Subcutaneous adipose tissue (tissue), 4 donors: ENCODE measurements at places on chromosomes 4 and X. TPM values are rescaled to one million over a fixed set of nuclear protein-coding genes. Genes with fewer than 3 reads are reported as not detected.

Gene TENM3
- total RNA-seq, result 58.5 TPM

Gene RBM3
- 300 TPM for total RNA-seq

Gene FAM149A
- 10.2 TPM for total RNA-seq

Gene APLN
- total RNA-seq, result not detected

Gene KCNIP4
- total RNA-seq, result not detected

Gene PAGE2
- total RNA-seq, result not detected

Gene MFAP3L
- 1.9 TPM for total RNA-seq

Gene LDB2
- 122 TPM for total RNA-seq

Gene ODAPH
- not detected for total RNA-seq

Gene ITIH6
- not detected for total RNA-seq

Gene MAML3
- 10.0 TPM for total RNA-seq

Gene CENPE
- total RNA-seq, result 1.8 TPM

Gene GYG2
- 122 TPM for total RNA-seq

Gene HTN3
- not detected for total RNA-seq

Gene AMTN
- total RNA-seq, result not detected

Gene HAND2
- total RNA-seq, result 4.6 TPM

Gene F8A2
- not detected for total RNA-seq

Gene OTUD6A
- total RNA-seq, result not detected

Gene MYOZ2
- total RNA-seq, result not detected

Gene CPE
- total RNA-seq, result 105 TPM

Gene POU3F4
- not detected for total RNA-seq

Gene TAF7L
- 0.17 TPM for total RNA-seq

Gene GUCY2F
- total RNA-seq, result not detected

Gene LNX1
- 20.0 TPM for total RNA-seq

Gene NAT8L
- total RNA-seq, result 10.1 TPM

Gene CDK16
- total RNA-seq, result 63.8 TPM

Gene SPON2
- 55.8 TPM for total RNA-seq

Gene FGFBP2
- total RNA-seq, result 75.7 TPM

Gene GABRE
- total RNA-seq, result 120 TPM

Gene REST
- 37.2 TPM for total RNA-seq

Gene NPY5R
- 10.6 TPM for total RNA-seq

Gene PTTG2
- total RNA-seq, result not detected

Gene KLKB1
- total RNA-seq, result 0.68 TPM

Gene SATL1
- total RNA-seq, result not detected

Gene EOLA1
- 16.5 TPM for total RNA-seq

Gene F11
- total RNA-seq, result not detected

Gene SPIN2A
- total RNA-seq, result 1.4 TPM

Gene NCAPG
- 2.0 TPM for total RNA-seq

Gene MAP3K15
- not detected for total RNA-seq

Gene TIMP1
- total RNA-seq, result 31.5 TPM

Gene NONO
- total RNA-seq, result 127 TPM
